ENCODE measurements at places on chromosomes 5 and 9.

- no peak for DNase-seq
Measured at GRCh38 chr9:93260263-93261066, 76.5 kb downstream of the WNK2 start.

GRCh38 chr9:95129476-95130291, 187.8 kb downstream of the FANCC start:
- DNase-seq = no peak

DNA sequence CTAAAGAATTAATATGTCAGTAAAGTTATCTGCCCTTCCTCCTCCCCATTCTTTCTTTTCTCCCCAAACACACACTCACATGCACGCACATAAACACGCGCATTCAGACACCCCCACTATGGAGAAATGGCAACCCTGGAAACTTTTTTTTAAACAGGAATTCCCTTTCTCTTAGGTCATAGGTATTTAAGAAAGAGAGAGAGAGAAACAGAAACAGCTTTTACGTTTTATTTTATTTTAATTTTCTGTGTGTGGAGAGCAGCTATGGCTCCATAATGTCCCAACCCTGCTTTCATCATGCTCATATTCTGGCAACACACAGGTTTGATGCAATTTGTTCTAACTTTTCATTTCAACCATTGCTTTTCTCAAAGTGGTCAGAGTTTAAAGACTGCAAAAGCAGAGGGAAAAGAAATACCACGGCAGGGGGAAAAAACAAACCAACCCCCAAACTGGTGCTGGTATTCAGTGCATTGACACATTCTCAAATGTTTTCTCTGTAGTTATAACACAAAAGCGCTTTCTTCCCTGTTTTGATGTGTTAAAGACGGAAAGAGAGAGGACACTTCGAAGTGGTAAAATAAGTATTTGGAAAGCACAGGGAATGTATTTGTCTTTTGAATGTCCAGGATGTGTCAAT, 126.0 kb upstream of the TMEM161B start:
- no peak for DNase-seq

GRCh38 chr5:138616508-138616907, 41.3 kb upstream of the HSPA9 start:
- no peak for DNase-seq

GRCh38 chr5:176731506-176732160, 78.7 kb upstream of the UNC5A start:
- DNase-seq = no peak

- no peak for DNase-seq
Measured at GRCh38 chr9:78221425-78221824, 14.4 kb upstream of the CEP78 start.

DNA sequence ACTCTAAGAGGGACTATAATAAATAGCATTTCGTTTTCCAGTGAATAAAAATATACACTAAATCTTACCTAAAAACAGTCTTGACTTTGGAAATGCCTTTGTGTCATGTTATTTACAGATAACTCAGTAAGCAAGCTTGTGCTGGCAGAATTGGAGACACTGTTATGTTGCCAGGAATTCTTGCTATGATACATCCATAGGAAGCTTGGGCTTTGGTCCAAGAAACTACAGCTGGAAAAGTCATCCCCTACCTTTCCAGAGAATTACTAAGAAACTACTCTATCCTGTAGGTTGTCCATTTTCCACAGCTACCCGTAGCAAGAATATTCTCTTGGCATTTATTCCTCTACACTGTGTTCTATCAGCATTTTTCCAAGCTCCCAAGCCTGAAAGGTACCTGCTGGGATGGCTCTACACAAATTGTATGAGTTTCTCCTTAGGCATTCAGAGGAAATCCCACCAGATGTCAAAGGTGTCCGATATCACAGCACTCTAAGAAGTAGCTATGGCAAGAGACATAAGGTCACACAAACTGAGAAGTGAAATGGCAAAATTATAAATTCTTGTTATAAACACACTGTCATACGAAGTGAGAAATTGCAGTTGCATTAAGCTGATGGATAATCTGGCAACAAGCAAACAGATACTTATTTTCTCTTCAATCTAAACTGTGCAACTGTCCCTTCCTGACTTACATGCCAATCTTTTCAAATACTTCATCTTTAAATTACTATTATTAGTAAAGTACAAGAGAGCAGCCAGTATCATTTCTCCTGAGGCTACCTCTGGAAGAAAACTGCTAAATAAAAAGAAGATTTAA, 68.5 kb downstream of the MCTP1 start:
- no peak for DNase-seq

DNA sequence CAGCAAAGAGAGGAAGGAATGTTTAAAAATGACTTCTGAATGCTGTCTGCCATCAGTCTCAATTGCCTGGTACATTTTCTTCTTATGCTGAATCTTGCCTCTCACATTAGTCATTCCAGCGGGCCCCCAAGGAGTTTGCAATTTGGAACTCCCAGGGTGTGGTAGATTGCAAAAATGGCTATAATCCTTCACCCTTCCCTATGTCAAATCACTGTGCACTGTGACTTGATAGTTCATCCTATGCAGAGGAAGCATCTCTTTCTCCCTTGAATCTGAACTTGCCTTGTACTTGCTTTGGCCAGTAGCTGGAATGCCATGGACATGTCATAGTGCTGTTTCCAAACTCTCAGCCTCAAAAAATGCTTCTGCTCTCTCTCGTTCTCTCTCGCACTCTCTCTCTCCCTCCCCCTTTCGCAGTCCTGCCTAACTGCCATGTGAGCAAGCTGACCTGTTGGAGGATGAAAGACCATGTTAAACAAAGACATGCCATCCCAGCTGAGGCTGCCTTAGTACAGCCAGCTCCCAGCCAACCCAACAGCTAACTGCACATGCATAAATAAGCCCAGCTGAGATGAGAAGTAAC, 284.0 kb upstream of the TLE4 start:
- no peak for DNase-seq

GRCh38 chr9:129879991-129880653, 44.9 kb downstream of the USP20 start:
- no peak for DNase-seq

- no peak for DNase-seq
Measured at GRCh38 chr9:17905366-17905765, 326.5 kb downstream of the SH3GL2 start.

DNA sequence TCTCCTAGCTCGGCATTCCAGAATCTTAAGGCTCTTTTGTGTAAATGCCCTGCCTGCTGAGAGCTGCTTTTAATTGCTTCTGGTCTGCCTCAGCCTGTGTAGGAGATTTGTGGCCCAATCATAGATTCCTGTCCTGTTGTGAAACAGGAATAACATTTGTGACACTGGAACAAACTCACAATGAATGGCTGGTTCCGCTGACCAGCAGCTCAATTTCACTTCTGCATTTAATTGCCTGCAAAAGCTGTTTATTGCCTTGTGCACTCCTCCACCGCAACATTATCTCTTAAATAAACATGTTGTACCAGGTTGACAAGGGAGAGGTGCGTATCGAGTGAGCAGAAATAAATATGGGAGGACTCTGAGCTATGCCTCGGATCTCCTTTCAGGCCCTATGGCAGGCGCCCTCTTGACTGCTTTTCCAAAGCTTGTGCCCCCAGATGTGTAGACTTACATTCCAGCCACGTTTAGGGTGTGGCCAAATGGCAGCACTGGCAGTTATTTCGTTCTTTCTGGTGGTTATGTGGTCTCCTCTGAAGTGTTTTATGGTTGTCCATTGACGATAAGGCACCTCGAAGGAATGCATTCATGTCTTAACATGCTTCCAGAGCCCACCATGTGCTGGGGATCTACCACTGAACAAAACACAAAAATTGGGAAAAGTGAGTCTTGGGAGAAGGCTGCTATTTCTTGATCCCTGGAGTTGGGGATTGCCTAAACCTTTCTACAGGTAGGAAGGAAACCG, 58.1 kb downstream of the DMRT1 start:
- DNase-seq = no peak

- DNase-seq = no peak
Measured at GRCh38 chr9:88661759-88662158, 126.8 kb downstream of the NXNL2 start.

GRCh38 chr9:6811436-6811835, 53.7 kb downstream of the KDM4C start:
- no peak for DNase-seq

DNA sequence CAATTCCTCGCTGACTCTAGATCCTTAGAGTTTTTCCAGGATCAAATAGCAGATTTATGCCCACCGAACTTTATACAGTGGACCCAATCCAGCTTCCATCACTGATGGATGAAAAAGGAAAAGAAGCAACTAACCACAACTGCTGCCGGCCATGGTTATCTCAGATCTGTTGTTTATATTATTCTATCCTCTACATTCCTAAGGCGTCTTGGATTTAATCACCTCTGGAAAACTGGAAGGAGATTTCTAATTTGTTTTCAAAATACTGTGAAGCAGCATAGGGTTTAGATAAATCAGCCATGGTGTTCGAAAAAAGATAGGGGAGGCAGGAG, 663 bp upstream of the ZNF366 start:
- DNase-seq = no peak

DNA sequence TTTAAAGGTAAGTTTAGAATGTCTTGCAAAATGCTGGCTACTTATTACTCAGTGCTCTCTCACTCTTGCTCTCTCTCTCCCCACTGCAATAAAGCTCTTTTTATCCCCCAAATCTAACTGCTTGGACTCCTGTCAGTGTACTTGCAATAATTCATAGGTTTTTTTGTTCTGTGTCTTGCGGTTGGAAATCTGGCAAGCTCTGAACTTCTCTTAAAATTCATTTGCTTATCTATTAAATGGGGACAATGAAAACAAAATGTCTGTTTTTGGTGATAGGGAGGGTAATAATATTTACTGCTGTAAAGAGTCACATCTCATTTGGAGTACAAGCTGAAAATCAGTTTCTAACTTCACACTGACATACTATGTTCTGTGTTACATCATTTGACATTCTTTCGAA, 18.7 kb upstream of the OR13D1 start:
- DNase-seq = no peak

DNA sequence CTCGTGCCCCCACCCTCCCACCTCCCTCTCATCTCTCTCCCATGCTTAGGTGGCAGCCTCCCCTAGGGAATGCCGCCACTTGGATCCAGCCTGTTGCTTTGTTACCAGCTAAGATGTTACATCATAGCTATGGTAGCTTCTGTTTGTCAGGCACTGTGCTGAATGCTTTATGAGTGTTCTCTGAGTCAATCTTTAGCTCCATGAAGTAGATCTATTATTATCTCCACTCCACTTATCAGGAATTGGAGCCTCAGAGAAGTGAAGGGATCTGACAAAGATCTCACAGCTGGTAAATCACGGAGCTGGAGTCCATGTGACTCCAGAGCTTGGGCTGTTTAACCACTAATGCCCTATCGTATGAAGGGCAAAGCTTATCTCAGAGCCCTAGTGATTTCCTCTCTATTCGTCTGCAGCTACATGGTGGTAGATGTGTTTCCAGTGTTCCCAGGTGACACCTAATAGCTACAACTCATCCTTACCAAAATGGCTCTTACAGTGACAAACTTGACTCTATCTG, 54.1 kb downstream of the GARNL3 start:
- no peak for DNase-seq

DNA sequence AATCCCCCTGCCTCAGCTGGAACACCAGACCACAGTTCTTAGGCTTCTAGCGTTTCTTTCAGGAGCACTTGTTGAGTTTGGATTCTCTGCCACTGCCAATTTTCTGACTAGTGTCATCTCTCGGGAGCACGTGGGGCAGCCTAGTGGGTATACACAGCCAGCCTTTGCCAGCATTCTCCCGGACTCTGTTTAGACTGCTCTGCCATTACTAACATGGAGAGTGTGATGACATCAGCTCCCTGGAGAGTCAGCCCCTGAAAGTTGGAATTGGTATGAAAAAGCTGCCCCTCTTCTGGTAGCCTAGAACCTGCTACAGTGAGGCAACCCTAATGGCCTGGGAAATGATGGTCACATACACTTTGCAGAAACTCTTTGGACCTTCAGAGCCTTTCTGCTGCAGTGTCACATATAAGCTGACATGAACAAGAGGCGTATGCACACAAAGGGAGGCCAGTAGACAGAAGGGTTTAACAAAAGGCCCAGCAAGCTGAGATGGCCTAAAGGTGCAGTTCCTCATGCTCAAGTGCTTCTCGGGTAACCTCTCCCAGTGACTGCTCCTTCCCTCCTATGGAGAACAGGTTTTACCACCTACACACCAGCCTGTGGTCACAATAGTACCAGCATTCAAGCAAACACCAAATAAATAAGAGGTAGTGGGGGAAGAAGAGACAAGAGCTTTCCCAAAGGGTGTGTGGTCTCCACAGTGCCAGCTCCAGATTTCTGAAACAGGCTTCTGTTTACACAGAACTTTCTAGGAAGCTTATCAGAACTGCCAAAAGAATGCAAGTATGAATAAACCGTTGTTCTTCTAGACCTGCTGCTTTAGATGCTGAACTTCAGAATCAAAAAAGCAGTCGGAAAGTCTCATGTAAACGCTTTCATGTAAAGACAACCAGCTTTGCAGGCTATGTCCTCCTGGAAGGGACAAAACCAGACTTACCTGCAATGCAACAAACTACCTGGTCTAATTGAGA, 16.5 kb downstream of the SPACA9 start:
- no peak for DNase-seq

DNA sequence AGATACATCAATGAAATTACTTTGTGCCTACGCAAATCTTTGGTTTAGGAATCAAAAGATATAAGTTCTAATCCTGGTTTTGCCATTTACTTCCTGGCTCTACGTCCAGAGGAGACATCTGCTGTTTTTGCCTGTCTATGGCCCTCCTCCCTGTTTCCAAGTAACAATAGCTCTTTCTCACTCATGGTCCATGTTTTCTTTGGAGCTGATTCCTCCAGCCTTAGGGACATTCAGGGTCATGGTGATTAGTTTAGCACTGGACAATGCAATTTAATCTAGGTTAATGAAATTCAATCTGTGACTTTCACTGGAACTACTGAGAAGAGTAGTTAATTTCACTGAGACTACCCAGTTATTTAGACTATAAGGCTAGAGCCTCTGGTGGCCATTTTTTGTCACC, 170.6 kb downstream of the SEMA6A start:
- no peak for DNase-seq

GRCh38 chr5:176532795-176533194, 4.4 kb downstream of the RNF44 start:
- no peak for DNase-seq

- no peak for DNase-seq
Measured at GRCh38 chr5:116543501-116543900, 31.1 kb downstream of the SEMA6A start.

DNA sequence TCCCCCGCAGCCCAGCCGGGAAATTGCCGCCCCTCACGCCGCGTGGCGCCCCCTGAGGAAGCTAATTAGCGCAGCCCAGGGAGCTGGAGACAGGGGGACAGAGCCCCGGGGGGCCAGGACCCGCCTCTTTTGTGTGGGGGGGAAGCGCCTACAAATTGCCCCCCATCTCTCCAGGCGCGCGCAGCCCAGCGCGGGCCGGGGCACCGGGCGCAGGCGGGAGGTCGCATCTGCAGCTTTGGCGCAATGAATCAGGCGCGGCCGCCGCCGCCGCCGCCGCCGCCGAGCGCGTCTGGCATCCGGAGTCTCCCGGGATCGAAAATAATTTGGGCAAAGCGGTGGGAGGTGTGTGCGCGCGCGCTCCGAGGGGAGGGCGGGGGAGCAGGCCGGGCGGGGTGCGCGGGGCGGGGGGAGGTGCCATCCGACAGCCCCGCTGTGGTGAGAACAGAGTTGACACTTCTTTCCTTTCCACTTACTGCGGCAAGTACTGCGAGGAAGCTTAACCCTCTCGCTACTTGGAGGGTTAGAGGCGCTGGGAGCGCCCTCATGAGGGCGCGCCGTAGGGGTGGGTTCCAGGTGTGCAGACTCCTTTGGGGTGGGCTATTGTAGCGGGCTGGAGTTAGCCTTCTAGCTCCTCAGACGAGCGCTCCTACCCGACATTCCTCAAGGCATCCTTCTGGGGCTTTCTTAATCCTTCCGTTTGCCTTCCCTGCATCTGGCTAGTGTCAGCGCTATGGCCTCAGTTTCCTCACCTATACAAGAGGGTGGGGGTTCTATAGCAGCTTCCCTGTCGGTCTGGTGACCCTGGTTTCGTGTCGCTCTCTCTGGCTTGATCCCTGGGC, 63.1 kb downstream of the CXXC5 start:
- no peak for DNase-seq

All from activated naive CD4-positive, alpha-beta T cell (primary cell).